ENCODE measurements at places on chromosomes 13 and 19.

GRCh38 chr13:51745243-51745642 lies 58.7 kb downstream of the DHRS12 start:
- no peak for DNase-seq

DNA sequence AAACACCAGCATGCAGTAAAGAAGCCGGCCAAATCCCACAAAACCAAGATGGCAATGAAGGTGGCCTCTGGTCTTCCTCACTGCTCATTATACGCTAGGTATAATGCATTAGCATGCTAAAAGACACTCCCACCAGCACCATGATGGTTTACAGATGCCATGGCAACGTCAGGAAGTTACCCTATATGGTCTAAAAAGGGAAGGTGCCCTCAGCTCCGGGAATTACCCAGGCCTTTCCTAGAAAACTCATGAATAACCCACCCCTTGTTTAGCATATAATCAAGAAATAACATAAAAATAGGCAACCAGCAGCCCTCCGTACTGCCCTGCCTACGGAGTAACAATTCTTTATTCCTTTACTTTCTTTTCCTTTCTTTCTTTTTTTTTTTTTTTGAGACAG lies 21.1 kb upstream of the PLEKHF1 start:
- DNase-seq: no peak

GRCh38 chr19:7916103-7916954 lies 1.7 kb downstream of the TGFBR3L start:
- peak; percentile 58 for DNase-seq

DNA sequence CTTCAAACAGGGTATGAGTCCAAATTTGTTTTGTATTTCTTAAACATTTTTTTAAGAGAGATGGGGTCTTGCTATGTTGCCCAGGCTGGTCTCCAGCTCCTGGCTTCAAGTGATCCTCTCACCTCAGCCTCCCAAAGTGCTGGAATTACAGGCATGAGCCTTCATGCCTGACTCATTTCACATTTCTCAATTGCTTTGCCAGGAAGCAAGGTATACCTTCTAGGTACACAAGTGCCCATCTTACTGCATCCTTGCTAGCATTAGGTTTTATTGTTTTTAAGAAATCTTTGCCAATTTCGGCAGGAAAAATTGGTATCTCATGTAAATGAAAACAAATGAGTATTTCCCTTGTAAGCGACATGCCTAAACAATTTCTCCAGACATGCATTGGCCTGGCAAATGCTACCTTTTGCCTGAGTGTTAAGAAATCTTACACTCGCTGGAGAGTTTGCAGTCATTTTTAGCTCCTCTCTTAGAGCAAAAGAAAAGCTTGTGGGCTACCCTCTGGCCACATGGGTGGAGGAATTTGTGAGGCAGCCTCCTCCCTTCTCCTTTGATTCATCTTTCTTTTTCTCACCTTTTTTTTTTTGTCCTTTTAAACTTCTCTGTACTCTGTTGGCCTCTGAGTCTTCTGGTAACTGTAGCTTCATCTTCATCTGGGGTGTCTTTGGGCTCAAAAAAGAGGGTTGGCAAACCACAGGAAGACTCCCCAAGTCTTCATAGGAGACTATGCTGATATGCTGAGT lies 33.0 kb downstream of the ACTL9 start:
- DNase-seq: no peak

DNA sequence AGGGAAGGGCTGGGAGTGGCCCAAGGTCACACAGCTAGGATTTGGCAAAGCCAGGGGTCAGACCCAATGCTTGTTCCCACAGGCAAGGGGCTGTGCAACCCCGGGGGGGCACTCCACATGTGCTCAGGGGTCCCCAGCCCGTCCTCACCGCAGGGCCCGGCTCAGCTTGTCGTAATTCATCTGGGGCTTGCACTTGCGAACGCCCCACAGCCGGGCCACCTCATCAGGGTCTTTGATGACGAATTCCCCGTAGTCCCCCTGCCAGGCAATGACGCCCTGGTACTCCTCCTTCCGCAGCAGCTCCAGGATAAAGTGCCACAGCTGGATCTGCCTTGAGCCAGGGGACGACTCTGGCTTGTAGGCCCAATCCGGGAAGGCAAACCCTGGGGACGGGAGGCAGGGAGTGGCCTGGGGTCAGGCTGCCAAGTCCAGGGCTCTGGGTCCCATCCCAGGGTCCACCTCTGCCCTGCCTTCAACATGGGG lies 4.7 kb downstream of the ERF start:
- DNase-seq: no peak
